ENCODE measurements at places on chromosomes 4 and X.

DNA sequence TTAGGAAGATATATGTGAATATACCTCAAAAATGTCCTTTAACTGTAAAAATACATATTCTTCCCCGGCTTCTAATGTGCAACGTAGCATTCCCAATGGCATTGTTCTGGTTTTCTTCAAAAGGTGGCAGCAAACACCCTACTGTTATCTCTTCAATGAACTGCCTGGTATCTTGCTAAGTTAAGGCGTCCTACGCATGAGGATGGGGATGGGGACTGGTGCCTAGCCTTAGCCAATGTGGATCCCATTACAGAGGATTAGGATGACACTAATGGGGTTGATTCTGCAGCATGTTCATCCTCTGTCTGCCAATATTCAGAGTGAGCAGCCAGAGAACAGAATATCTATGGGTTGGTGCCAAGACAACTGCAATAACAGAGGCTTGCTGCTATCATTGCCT lies 334.9 kb upstream of the ADGRL3 start:
- DNase-seq, result peak; percentile 40

GRCh38 chr4:154564311-154564710 lies 1.5 kb downstream of the FGB start:
- DNase-seq, result no peak

DNA sequence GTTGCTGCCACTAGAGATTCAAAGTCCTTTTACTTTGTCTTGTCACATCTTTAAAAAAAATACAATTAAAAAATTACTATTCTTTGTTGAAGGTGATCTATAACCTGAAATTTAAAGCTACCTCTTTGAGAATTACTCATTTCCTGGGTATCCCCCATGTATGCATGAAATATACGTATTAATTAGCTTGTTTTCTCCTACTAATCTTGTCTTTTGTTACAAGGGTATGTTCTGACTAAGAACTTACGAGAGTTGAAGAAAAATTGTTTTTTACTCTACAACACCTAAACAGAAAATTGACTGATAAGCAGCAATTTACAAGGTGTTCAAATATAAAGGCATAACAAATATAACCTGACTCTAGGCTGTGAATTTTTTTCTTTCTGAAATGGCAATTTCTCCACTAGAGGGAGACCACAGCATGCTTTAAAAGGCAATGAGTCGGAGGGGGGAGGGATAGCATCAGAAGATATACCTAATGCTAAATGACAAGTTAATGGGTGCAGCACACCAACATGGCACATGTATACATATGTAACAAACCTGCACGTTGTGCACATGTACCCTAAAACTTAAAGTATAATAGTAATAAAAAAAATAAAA lies 249.6 kb downstream of the OPHN1 start:
- peak; percentile 46 for DNase-seq

- DNase-seq, result peak; percentile 86
These were observed 205.0 kb upstream of the PDE5A start for GRCh38 chr4:119833611-119834010.

DNA sequence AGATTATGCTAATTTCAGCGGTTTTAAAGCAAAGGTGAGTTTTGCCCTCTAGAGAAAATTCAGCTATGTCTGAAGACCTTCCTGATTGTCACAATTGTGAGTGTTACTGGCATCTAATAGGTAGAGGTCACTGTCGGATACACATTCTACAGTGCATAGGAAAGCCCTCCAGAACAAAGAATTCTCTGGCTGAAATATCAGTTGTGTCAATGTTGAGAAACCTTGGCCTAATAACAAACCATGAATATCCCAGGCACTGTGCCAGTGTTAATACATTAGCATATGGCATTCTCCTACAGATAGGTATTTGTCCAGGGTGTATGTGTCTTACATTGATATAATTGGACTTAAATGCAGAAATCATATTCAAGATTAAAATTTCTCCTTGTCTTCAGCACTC lies 294.3 kb downstream of the FSTL5 start:
- DNase-seq, result no peak

GRCh38 chrX:69289046-69289792 lies 124.0 kb upstream of the PJA1 start:
- DNase-seq, result no peak

DNA sequence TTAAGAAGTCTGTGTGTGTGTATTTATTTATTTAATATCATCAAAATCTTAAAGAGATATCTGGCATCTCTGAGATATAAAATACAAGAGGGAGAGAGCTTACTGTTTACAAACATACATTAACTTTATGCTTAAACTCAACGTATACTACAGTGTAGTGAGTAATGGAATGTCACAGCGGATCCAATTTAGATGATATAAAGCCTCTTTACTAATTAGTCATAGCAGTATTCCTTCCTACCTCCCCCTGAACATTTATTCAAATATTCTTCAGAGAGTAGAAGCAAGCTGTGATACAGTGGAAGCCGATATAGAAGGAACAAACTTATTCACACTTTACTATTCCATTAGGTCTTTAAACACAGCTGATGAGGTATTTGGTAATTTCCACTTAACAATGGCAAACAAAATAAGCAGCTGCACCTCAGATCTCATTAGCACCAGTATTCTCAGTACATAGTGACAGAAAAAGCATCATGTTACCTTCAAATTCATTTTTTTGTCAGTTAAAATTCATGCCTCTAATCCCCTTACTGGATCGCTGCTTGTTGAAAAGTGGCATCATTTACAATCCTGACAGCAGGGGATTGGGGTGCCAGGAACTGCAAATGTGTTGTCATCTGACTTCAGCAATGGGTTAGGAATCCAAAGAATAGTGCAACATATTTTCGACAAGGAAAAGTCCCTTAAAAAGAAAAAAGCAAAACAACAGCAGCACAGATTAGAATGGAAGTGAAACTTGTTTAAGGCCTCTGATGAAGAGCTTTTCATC lies 658.7 kb upstream of the EPHA5 start:
- peak; percentile 13 for DNase-seq
